ENCODE measurements at places on chromosomes 5 and 9.

DNA sequence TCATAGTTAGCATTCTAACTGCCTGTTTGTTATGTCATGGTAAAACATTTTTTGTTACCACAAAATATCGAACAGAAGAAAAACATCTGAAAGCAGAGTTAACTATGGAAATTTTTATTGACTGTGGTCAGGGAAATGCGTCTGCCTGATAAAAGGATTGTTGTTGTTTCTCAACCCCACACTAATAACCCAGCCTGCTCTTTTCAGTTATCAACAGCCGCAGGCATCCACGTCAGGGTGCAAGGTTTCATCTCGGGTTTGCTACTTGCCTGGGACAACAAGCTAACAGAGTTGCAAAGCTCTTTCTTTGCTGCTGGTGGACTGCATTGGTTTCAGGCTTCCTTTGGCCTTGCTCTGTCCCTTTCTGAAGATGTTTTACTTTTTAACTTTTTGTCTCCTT is 969.2 kb downstream of the CDH18 start:
- H3K27ac ChIP-seq: no peak overlapping the region
- H3K27me3 ChIP-seq: no peaks in the 10 kb centered on the region
- H3K4me1 ChIP-seq: no peaks in the 10 kb centered on the region
- H3K4me3 ChIP-seq: no peak overlapping the region

GRCh38 chr9:92637886-92638620 is 31.9 kb downstream of the IPPK start:
- peaks cover 25% of the 10 kb centered on the region for H3K36me3 ChIP-seq
- H3K27me3 ChIP-seq: no peaks in the 10 kb centered on the region
- H3K27ac ChIP-seq: no peak overlapping the region
- DNase-seq: no peak

DNA sequence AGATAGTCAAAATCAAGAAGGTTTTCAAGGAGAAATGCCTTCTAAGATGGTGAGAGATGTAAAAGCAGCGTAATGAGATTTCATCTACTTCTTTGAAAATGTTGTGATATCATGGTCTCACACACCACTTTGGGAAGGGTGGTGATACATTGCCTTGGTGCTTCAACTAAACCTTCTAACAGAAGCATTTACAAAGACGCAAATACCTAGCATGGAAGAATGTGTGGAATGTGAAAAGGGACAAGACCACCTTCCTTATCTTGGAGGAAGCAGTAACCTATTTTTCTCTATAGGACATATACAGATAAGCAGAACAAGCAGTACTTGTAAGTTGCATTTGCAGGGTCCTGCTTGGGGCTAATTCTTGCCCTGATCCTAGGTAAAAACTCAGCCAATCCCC is 38.8 kb downstream of the PCA3 start:
- DNase-seq: no peak
- no peaks in the 10 kb centered on the region for H3K36me3 ChIP-seq
- H3K27me3 ChIP-seq: peaks cover 46% of the 10 kb centered on the region
- no peak overlapping the region for H3K4me3 ChIP-seq
- H3K27ac ChIP-seq: no peak overlapping the region
- H3K4me1 ChIP-seq: no peaks in the 10 kb centered on the region

DNA sequence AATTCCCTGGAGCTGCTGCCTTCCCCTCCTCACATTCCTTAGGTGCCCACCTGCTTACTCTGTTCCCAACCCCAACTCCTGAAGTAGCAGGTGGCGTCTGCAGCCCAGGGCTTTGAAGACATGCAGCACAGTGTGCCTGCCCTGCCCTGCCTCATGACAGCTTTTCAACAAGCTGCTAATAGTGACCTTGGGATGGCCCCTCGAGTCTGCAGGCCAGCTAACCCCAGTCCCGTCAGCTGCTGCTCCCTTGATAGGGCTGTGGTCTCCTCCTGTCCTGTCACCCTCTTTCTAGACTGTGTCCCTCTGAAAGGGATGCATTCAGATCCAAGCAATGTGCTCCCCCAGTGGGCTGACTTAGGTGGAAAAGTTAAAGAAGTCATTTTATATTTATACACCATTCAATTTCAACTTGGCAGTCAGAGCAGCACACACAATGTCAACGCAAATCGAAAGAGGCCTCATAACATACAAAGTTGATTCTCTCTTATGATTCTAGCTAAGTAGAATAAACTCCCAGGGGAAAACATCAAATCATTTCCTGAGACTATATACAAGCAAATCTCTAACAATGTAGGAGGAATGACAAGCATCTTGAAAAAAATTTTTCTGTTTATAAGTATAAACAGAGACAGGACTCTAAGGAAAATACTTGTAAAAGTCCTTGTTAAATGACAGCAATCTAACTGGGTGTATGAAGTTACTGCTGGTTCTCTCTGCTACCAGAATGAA is 37.9 kb downstream of the ADRB2 start:
- no peaks in the 10 kb centered on the region for H3K4me1 ChIP-seq
- no peak for DNase-seq
- H3K4me3 ChIP-seq: no peak overlapping the region

DNA sequence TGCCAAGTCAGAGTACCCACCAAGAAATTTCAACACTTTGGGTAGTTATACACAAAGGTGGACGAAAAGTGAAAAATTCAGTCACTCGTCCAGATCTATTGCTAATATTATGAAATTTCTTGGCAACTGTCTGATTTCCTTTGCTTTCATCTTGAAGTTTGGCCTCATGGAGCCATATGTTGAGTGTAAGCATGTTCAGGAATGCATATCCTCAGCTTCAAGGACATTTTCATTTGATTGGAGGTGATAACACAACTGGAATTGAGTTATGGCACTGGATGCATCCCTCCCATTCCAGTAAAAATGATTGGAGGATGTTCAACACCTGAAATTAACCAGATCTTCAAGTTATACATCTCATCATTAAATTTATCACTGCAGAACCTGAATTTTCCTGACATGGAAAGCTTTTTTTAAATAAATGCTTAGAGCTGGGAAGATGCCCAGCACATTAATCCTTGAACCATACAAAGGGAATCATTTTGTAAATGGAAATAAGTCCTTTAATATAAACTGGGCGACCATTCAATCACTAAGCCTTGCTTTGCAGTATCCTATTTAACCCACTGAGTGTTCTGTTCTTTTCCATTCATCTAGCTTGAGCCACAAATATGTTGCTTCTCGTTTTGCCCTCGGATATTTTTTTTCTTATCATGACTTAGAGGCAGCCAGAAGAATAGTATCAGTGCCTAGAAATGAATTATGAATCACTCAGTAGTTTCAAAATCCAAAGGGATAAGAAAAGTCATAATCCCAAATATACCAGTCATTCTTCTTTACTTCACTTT is 273.7 kb upstream of the PIK3R1 start:
- H3K27ac ChIP-seq: peak overlapping the region; percentile 34
- no peaks in the 10 kb centered on the region for H3K4me1 ChIP-seq
- H3K36me3 ChIP-seq: no peaks in the 10 kb centered on the region
- no peak for DNase-seq

- H3K27ac ChIP-seq: no peak overlapping the region
- H3K27me3 ChIP-seq: no peaks in the 10 kb centered on the region
Observed at GRCh38 chr9:4262735-4263141, 37.1 kb downstream of the GLIS3 start.

DNA sequence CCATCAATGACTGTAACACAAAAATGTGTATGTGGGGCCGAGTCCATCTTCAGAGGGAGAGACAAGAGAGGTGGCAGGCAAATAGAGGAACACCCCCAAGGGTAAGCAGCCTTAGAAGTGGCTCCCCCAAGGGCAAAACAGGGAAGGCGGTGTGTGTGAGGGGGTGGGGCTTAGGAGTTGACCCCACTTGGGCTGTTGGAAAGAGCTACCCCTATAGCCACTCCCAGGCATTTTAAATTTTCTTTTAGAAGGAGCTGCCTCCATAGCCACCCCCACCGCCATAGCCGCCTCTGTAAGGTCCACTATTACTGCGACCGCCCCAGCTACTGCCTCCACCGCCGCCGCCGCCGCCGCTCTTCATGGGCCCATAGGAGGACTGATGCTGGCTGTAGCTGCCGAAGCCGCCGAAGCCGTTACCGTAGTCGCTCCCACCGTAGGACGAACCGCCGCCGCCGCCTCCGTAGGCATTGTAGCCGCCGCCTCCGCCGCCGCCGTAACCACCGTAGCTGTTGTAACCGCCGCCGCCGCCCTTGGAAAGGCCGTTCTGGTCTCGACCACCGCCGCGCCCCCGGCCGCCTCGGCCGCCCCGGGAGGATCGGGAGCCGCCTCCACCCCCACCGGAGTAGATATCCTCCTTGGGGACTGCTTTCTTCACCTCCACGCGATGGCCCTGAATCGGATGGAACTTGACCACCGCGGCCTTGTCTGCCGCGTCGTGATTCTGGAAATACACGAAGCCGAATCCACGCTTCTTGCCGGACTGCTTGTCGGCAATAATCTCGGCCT is 1.1 kb downstream of the HNRNPA0 start:
- DNase-seq: peak; percentile 48
- H3K4me1 ChIP-seq: no peaks in the 10 kb centered on the region
- peak overlapping the region; percentile 97 for H3K27ac ChIP-seq
- peaks cover 32% of the 10 kb centered on the region for H3K36me3 ChIP-seq
- H3K4me3 ChIP-seq: peak overlapping the region; percentile 93

Measured in SK-N-SH (cell line).